ENCODE measurements at places on chromosomes 2 and 18.
A peak's percentile ranks its signal among the peaks of the same experiment; 100 is the strongest.

GRCh38 chr2:29782549-29783458 is 138.6 kb downstream of the ALK start:
- no peak for DNase-seq

GRCh38 chr2:71423817-71424420 is 29.4 kb upstream of the DYSF start:
- no peak for DNase-seq

GRCh38 chr2:236967499-236967783 is 118.2 kb upstream of the COPS8 start:
- DNase-seq: no peak

DNA sequence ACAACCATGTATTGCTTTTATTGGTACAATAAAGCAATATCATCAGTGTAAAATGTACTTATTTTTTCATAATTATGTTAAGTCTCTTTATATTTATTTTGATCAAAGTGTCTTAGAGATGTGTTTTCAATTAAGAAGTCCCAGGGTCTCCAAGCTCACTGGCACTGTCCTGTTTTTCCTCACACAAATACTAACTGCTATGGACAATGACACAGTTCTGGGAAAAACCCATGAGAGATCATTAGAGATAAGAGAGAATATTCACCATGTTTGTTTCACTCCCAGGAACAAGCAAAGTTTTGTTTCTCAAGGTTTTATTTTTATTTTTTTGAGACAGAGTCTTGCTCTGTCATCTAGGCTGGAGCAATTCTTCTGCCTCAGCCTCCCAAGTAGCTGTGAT is 38.7 kb downstream of the E2F6 start:
- no peak for DNase-seq

DNA sequence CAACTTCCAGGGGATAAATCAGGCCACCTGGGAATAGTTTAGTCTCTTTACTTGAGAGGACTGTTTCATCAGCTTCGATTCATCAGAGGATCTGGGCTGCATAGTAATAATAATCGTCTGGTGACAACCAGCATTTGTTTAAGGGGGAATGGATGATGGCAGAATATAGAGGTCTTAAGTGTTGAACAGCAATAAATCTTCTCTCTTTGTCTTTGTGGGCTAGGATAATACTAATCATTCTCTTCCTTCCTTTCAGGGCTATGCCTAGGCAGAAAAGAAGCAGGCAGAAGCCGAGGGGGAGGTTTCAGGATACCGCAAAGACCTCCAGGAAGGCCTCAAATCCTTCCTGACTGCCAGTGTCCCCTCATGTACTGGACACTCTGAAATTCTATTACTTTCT is 150.4 kb upstream of the GAREM1 start:
- no peak for DNase-seq

GRCh38 chr2:154952346-154952980 is 254.0 kb downstream of the KCNJ3 start:
- DNase-seq: no peak

DNA sequence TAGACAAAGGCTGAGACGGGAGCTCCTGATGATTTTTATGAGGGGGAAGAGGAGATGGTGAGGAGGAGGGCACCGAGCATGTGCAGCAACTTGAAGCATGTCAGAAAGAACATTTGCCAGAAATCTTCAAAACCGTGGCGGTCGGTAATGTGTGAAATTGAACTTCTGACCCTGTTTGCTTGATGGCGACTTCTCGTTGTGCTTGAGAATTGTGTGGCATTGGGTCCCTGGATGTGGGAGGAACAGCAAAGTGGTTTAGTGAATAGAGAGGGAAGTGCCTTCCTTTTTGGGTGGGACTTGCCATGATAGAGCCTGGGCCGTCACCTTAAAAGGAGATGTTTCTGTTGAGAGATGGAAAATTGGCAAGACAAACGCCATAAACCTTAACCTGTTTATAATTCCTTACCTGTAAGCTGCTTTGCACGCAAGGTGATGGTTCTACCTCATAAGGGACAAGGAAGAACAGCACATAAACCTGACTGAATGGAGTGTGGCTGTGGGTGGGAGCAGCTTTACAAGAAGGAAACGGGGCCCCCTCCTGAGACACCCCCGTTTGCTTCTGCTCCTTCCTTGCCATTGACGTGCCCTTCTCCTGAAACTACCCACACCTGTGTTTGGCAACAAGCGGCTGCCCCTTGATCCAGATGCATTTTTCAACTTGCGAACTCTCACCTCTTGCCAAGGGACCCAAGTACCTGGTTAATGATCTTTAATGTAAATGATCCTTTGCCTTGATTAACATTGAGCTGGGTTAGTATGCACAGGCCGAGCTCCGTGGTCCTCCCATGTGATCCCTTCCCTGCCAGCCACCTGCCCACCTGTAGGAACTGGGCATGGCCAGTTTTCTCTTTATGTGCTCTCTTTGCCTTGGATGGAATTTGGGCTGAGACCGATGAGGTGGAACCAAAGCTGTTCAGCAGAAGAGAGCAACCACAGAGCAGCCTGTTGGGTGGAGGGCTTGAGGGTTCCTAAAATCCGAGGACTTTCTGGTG is 153.2 kb downstream of the NEDD4L start:
- no peak for DNase-seq

GRCh38 chr2:50831676-50832075 is 200.3 kb downstream of the NRXN1 start:
- DNase-seq: no peak

- no peak for DNase-seq
Measured at GRCh38 chr18:59228351-59228750, 8.4 kb downstream of the GRP start.

DNA sequence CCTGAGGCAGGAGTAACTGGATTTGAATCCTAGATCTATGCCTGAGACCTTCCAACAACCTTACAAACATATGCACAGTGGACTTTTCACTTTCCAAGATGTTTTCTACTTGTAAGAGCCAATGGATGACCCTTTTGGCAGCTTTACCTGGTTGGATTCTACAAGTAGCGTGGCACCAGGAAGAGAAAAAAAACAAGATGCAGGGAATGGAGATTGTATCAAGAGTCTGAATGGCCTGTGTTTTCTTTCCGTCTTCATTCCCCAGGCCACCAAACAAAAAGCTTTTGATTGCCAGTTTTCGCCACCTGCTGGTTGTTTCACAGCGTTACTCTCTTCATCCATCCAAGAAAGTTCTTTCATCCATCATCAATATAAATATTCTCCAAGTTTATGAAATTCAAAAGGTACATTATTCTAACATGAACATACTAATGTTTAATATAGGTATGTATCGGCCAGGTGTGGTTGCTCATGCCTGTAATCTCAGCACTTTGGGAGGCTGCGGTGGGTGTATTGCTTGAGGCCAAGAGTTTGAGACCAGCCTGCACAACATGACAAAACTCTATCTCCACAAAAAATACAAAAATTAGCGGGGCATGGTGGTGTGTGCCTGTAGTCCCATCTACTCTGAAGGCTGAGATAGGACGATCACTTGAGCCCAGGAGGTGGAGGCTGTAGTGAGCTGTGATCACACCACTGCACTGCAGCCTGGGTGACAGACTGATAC is 3.5 kb upstream of the BCL2 start:
- no peak for DNase-seq

GRCh38 chr2:236828820-236829219 is 256.9 kb upstream of the COPS8 start:
- DNase-seq: no peak

GRCh38 chr18:286515-287310 is 18.9 kb upstream of the THOC1 start:
- no peak for DNase-seq

DNA sequence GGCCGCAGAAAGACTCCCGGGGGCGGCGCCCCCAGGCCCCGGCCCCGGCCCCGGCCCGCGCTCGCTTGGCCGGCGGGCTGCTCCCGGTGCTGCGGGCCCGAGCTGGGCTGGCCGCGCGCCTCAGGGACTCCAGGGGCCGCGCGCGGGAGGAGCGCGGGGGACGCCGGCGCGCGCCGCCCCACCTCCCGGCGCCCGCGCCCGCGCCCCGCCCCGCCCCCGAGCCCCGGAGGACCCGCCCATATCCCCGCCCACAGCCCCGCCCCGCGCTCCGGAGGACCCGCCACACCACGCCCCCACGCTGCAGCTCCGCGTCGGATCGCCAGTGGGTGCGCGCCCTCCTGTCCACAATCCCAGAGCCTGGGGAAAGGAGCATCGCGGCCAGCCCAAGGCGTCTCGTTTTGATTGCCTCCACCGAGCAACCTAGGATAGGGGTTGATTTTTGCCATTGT is at the start of gene PARD6G:
PARD6G (minus strand) TSS at position 122 of the 449 bp plus-strand sequence. CDS start 166 bp downstream, outside the sequence.
- DNase-seq: peak; percentile 16

DNA sequence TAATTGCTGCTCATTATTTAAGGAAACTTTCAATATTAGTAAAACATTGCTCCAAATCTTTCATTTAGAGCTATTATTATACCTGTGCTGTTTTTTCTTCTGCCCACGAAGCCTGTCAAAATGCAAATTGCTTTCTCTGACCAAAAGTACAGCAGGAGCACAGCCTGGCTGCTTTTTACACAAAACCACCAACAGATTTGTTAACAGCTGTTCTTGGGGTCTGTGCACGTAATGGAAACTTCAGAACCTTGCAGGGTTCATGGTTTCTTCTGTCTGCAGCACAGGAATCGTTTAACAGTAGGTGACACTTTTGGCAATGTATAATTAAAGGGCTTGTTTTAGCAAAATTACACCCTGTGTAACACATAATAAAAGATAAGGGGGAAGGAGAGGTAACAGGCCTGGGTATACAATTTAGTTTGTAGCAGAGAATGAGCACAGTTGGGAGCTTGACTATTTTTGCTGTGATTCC is 447.3 kb downstream of the KCNJ3 start:
- DNase-seq: no peak

DNA sequence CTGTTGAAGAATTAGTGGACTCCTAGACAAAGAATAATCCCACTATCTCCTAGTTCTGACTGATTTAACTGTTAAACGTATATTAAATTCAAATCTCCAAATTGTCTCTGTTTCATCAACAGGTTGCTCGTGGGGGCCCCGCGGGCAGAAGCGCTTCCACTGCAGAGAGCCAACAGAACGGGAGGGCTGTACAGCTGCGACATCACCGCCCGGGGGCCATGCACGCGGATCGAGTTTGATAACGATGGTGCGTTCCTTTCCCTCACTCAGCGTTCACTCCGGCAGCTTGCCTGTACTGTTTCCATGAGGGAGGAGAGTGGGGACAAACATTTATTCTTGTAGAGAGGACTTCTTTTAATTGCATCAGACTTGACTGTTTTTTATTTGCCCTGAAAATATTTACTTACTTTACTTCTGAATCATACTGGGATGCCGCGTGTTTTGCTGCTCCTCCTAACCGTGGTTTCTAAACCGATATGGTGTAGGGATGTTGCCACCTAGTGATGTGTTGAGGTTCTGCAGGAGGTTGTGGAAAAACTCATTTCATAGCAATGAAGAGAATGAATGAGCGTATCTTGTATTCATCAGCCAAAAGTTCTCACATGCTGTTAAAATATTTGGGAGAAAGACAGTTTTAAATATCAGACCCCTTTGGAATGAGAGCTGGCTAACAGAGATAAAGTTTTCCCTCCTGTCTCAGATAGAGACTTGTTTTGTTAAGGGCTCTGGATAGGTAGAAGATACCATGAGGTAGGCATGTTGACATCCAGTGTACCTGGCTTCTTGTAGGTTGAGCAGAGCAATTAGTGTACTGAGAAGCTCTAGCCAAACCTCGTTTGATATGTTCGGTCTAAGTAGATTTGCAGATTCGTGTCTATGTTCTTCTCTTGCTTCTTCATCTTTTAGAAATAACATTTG is 38.3 kb downstream of the ITGA6 start:
- peak; percentile 5 for DNase-seq

DNA sequence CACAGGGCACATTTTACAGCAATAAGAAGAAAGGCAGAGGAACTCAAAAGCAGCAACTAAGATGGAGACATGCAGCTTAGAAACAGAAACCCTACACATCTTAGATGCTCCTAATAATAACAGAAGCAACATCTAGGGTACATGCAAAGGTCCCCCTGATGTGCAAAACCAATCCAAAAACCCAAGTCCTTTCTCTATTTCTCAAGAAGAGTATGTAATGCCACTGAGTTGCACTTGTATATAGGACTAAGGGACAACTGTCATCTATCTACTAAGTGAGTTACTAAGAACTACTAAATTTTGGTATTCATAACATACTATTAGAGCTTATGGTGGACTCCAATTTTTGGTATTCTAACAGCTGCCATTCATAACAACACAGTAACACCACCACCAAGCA is 28.4 kb downstream of the HNRNPLL start:
- DNase-seq: no peak

DNA sequence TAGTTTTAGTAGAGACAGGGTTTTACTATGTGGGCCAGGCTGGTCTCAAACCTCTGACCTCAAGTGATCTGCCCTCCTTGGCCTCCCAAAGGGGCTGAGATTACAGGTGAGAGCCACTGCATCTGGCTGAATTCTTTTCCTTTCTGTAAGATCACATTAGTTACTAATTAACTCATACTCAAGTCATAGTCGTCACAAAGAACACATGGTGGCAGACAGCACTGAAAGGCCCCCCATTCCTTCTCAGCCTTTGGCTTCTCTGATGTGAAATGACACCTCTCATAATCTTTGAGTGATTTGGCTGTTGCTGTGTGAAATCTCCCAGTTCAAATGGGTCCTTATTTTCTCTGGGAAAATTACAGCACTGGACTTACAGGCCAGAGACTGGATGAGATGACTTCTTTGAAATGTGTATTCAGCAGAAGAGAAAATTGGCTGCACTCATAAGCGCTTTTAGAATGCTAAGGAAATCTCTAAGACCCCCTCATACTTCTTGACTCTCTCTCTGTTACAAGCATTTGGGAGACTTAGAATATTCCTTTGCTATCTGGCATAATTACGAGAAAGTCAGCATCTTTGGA is 764.8 kb downstream of the RNF144A start:
- DNase-seq: no peak

DNA sequence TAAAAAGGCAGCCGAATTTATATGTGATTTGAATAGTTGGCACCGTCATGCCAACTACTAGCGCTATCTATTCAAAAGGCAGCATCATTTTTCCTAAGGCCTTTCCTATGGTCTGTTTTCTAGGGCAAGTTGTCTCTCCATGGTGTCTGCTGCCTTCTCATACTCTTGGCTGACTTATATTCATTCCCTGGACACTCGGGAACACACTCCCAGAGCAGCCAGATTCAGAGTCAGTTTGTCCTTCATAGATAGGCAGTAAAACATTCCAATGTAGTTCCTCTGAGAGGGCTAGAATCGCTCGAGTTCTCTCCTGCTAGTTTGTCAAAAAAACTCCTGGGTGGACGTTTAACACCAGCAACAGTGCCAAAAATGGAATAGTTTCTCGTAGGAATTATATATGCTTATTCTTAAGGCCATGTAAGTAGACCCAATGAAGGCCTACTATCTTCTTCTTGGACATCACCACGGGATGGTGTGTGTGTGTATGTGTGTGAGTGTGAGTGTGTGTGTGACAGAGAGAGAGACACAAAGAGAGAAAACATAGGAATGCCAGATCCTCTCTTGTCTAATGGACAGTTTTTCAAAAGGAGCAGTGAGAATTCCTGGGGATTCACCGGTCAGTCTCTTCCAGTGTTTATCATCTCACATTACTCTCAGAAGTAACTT is 129.3 kb upstream of the CTAGE1 start:
- no peak for DNase-seq

DNA sequence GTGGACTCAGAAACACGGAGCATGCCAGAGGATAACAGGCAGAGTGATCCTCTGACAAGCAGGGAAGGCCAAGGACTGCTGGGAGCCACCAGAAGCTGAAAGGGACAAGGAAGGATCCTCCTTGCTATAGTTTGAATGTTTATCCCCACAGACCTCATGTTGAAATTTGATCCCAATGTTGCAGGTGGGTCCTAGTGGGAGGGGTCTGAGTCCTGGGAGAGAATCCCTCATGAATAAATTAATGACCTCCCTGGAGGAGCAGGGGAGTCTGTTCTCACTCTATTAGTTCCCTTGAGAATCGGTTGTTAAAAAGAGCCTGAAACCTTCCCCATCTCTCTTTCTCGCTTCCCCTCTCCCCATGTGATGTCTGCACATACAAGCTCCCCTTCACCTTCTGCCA is 124.4 kb downstream of the FBXO15 start:
- DNase-seq: no peak

Data from activated naive CD4-positive, alpha-beta T cell (primary cell).